NCI-H187 treated with DMSO at 0.1 percent for 48 hours (cell line): ENCODE measurements at places on chromosomes 13 and 19.

DNA sequence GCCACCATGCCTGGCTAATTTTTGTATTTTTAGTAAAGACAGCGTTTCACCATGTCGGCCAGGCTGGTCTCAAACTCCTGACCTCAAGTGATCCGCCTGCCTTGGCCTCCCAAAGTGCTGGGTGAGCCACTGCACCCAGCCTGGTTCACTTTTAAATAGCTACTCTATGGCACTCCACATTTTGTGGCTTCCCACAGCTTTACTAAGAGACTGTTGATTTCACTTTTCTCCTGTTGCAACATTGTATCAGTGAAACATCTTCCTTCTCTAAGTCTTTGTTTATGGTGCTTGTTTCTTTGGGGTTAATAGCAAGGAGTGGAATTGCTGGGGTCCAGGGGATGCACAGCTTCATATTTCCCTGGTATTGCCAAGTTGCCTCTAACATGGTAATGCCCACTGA is 12.3 kb downstream of the TMEM38A start:
- no peak for DNase-seq

GRCh38 chr19:4916292-4917082 is 7.2 kb downstream of the UHRF1 start:
- no peak for DNase-seq

- no peak for DNase-seq
Observed at GRCh38 chr13:92769046-92769445, 457.6 kb upstream of the GPC6 start.

GRCh38 chr19:8046569-8047165 is 5.9 kb upstream of the CCL25 start:
- DNase-seq: no peak

- DNase-seq: no peak
Observed at GRCh38 chr13:64164435-64164834, 2748.8 kb upstream of the PCDH20 start.

DNA sequence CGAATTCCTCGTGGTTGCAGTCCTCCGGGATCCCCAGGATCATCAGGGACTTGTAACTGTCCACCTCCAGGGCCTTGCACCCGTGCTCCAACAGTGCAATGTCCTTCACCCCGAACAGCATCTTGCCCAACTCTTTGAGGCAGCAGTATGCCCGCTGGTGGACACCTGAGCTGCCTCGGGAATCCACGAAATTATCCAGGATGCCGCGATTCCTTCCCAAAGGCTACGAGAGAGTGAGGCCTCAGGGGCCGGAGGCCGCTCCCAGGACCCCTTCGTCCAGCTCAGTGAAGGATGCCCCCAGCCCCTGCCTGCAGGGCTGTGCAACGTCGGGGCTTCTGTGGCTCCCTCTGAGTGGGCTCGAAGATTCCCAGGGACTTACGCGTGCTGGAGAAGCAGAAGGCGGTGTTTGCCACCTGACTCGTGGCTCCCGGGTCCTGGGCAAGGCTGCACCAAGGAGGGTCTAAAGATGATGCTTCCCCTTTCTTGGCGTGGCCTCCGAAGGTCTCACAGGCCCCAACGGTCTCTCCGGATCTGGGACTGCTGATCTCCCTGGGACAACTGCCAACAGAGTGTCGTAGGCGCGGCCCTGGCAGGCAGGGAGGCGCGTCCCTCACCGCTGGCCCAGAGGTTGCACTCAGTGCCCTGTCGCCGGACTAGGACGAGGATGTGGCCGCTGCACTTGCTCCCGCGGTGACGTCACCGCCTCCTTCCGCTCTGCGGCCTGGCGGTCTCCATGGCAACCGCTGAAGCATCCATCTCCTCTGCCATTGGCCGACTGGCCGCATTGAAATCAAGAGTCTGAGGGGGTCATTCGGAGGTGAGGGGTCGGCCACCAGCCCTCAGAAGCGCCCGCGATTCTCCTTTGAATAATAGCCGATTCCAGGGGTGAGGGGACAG is at the start of gene PNMA8C:
PNMA8C (minus strand) TSS at position 698 of the 897 bp plus-strand sequence; CDS start at position 121, 577 bp downstream.
- no peak for DNase-seq

- no peak for DNase-seq
Observed at GRCh38 chr19:32798201-32798600, 71.4 kb downstream of the SLC7A9 start.

- peak; percentile 48 for DNase-seq
Observed at GRCh38 chr13:113526466-113527220, 36.1 kb upstream of the DCUN1D2 start.

GRCh38 chr13:50731400-50731799 is 112.1 kb downstream of the DLEU7 start:
- no peak for DNase-seq

GRCh38 chr13:64529874-64530485 is 2700.2 kb downstream of the PCDH9 start:
- DNase-seq: no peak

DNA sequence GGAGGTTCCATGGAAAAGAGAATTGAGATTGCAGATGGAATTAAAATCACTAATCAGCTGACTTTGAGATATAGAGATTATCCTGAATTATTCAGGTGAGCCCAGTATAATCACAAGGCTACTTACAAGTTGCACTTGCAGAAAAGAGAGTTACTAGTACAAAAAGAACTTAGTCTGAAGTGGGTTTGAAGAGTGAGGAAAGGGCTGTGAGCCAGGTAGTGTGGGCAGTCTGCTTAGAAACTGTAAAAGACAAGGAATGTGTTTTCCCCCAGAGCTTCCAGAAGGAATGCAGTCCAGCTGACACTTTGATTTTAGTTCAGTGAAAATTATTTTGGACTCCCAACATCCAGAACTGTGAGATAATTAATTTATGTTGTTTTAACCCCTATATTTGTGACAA is 285.4 kb upstream of the GPC6 start:
- no peak for DNase-seq

DNA sequence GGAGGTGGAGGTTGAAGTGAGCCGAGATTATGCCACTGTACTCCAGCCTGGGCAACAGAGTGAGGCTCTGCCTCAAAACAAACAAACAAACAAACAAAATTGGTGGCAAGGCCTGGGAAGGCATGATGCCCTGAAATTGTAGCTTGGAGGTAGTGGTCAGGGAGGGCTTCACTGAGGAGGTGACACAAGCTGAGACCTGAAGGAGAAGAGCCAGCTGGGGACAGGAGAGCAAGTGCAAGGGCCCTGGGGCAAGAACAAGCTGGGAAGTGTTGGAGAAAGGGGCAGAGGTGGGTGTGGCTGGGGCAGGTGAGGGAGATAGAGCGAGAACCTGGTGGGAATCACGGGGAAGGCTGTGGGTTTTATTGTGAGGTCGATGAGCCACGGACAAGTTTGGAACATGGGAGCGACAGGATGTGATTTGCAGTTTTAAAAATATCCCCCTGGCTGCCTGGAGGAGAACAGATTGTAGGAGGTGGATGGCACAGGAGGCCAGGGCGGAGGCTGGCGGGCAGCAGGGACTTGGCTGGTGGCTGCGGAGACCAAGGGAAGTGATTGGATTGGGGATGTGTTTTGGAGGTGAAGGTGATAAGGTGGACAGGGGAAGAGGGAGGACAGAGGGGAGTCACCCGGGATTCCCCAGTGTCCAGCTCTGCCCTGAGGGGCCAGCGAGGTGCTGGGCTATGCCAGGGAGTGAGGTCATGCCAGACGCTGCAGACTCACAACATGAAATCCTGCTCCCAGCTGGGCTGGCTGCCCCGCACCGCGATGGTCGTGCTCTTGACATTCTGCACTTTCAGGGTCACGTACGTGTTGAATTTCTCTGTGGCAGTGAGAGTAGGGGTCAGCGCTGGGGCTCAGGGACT is 14.0 kb downstream of the UNC13A start:
- DNase-seq: no peak

- no peak for DNase-seq
Observed at GRCh38 chr13:99392470-99393135, 85.4 kb upstream of the GPR183 start.

- no peak for DNase-seq
Observed at GRCh38 chr19:39481229-39481545, 549 bp downstream of the TIMM50 start.

DNA sequence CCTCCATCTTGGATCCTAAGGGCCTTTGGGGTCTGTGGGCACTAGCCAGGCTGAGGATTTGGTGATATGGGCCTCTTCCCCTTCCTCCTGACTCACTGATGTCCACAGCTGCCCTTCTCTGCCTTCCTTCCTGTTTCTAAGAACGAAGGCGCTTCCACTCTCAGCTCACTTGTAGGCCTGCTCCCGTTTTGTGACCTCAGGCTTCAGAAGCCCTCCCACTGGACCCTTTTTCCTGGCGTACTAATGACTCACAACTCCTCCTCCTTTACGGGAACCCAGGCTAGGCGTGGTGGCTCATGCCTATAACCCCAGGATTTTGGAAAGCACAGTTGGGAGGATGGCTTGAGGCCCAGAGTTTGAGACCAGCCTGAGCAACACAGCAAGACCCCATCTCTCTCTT is 55.6 kb downstream of the TMED1 start:
- DNase-seq: no peak

GRCh38 chr13:34070544-34071303 is 252.8 kb downstream of the RFC3 start:
- DNase-seq: no peak

- no peak for DNase-seq
Observed at GRCh38 chr13:34412295-34412694, 529.8 kb upstream of the NBEA start.

- DNase-seq: no peak
Observed at GRCh38 chr13:85028035-85028434, 771.2 kb downstream of the SLITRK6 start.

DNA sequence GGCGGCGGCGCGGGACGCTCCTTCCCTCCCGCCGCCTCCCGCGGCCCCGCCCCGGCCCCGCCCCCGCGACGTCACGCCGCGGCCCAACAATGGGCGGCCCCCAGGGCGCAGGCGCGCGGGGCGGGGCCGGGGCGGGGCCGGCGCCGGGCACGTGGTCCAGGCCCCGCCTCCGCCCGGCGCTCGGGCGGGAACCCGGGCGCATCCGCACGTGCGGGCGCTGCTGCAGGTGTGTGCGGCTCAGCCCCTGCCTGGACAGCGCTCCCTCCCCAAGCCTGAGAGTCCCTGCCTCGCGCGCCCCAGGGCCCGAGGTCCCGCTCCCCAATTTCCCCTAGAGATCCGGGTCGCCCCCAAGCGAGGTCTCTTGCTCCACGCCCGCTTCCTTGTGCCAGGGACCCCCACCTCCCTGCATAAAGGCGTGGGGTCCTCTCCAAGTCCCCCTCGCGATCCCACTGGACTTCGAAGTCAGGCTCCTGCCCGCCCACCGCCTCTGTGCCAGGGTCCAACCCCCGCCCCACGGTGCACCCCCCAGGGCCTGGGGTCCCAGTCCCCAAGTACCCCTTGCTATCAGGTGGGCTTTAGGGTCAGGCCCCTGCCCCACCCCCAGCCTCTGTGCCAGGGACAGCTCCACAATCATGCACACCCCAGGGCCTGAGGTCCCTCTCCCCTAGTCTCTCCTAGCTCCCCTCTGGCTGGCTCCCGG is at the start of gene MEX3D:
MEX3D (minus strand) TSS at position 6 of the 700 bp plus-strand sequence. CDS start 267 bp downstream, outside the sequence.
- no peak for DNase-seq

DNA sequence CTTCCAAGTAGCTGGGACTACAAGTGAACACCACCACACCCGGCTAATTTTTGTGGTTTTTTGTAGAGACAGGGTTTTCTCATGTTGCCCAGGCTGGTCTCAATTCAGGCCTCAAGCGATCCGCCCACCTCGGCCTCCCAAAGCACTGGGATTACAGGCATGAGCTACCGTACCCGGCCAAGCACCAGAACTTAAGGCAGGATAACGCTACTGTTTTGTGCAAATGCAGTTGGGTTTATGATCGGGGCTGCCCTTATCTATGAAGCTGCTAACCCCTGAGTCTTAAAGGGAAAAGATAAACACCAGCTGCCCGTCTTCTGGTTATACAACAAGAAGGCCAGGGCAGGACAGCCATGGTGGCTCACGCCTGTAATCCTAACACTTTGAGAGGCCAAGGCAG is 12.6 kb upstream of the TM6SF2 start:
- no peak for DNase-seq

DNA sequence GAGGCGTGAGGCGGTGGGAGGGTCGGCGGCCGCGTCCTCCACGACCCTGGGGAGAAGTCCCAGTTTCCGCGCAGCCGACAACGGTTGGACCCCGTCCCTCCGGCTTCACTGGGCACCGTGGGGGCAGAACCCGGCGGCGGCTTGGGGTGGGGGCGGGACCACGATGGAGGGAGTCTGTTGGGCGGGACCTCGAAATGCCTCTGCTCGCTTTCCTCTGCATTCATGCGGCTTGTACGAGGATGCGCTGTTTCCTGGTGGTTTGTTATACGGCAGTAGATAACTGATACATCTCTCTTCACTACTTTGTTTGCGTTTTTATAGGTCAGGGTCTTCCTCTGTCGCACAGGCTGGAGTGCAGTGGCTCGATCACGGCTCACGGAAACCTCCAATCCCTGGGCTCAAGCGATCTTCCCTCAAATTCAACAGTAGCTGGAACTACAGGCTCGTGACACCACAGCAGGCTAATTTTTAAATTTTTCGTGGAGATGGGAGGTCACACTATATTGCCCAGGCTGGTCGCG is 24.6 kb upstream of the ZNF846 start:
- DNase-seq: no peak

GRCh38 chr19:30558793-30559192 is 186.6 kb downstream of the ZNF536 start:
- DNase-seq: no peak

- DNase-seq: no peak
Observed at GRCh38 chr13:31880851-31881494, 141.6 kb downstream of the RXFP2 start.

- DNase-seq: no peak
Observed at GRCh38 chr19:48081106-48081505, 29.5 kb downstream of the PLA2G4C start.

DNA sequence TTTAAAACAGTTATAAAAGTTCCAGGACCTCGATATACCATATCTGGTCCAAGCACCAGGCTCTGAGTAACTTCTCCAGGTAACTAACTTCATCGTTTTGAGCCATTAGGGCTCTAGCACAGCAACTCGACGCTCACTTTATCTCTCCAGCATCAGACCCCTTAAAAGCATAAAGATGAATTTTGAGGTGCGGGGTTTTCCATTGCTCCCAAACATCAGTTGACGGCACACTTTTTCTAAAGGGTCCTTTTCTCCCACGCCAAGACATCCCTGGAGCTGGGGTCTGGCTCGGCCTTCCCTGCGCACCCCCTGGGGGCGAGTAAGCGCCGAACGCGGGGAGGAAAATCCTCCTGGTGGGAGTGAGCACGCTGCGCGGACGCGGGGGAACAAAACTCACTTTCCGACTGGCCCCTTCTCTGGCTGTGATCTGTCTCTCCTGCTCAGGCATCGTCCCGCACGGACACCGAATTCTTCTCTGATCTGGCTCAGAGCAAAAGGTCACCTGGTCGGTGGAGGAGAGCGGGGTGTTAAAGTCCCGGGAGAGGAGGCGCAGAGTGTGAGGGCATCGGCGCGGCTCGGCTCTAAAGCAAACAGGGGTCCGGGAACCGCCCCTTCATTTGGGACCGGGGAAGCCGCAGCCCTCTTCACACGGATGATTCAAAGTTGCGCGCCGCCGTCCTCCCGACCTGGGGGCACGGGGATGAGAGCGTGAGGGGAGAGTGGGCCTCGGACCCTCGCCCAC is at the start of gene ATP7B:
ATP7B (minus strand) TSS at position 561 of the 742 bp plus-strand sequence; CDS start at position 448, 113 bp downstream.
- DNase-seq: no peak

- no peak for DNase-seq
Observed at GRCh38 chr19:47540748-47541147, 25.9 kb upstream of the NAPA start.

DNA sequence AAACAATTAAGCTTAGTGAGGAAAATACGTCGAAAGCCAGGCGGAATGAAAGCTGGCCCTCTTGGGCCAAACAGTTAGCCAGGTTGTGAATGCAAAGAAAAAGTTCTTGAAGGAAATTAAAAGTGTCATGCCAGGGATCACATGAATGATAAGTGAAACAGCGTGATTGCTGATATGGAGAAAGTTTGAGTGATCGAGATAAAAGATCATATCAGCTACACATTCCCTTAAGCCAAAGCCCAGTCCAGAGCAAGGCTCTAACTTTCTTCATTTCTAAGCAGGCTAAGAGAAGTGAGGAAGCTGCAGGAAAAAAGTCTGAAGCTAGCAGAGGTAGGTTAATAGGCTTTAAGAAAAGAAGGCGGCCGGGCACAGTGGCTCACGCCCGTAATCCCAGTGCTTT is 254.0 kb downstream of the EFNB2 start:
- DNase-seq: no peak
